Cerebellar cortex (tissue), 1 donor: ENCODE measurements at places on chromosomes 11 and 22.

DNA sequence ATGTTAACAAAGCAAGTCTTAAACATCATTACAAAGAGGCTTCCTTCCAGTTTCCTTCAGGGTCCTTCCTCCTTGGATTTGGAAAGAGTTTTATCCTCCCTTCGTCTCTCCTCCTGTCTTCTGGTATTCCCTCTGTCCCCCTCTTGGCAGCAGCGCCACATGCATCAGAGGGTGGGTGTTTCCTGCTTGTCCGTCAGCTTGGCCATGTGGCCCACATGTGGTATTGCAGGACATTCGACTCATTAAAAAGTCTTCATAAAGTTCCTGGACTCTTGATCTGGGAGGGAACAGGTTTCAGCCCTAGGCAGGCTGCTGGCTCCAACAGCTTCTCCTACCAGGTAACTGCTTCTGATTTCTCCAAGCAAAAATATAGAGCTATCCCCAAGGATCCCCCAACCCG, 189.8 kb downstream of the CSNK2A3 start:
- no peak for DNase-seq

GRCh38 chr22:42865536-42865935, 8.5 kb upstream of the ARFGAP3 start:
- no peak for DNase-seq

GRCh38 chr11:2235588-2236326, 34.6 kb downstream of the ASCL2 start:
- DNase-seq = no peak

DNA sequence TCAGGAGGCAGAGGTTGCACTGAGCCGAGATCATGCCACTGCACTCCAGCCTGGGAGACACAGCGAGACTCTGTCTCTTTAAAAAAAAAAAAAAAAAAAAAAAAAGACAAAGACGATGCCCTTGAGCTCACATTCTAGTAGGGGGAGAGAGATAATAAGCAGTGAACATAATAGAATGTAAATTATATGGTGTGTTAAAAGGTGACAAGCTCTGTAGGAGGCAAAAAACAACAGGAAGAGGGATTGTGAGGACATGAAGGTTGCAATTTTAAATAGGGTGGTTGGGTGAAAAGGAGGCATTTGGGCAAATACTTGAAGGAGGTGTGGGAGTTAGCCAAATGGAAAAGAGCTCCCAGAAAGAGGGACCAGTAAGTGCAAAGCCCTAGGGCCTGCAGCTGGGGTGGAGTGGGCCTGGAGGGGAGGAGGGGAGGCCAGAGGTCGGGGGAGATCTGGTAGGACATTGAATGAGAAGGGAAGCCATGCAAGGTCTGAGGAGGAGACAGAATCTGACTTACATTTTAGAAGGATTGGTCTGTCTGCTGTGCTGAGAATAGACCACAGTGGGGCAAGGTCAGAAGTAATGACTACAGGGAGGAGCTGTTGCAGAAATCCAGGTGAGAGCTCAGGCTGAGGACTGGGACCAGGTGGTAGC, 26.6 kb downstream of the P2RY2 start:
- DNase-seq = no peak

GRCh38 chr11:22769081-22769480, 60.5 kb downstream of the SVIP start:
- no peak for DNase-seq

- no peak for DNase-seq
Observed at GRCh38 chr11:120079750-120080610, 57.9 kb downstream of the TRIM29 start.

GRCh38 chr22:27258616-27259172, 542.9 kb downstream of the MN1 start:
- no peak for DNase-seq

DNA sequence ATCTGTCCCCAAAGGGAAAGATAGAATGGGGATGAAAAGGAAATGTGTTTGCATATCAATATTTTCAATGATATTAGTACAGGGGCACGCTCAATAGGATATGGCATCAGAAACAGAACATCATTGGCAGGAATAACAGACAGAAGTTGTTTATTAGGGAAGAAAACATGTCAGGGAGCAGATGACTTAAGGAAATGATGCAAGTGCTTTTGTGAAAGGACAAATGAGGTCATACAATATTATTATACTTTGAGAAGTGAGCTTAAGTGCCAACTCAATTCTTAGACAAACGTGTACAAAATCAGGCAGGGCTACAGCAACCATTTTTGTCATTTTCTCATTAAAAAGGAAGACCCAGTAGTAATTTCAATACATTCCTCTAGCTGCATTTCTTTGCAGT, 388.4 kb downstream of the SOX6 start:
- no peak for DNase-seq
